ENCODE measurements at places on chromosomes 6 and 20. TPM values are rescaled to one million over a fixed set of nuclear protein-coding genes. Genes with fewer than 3 reads are reported as not detected.

- H3K27me3 ChIP-seq: no peaks in the 10 kb centered on the region
- H3K27ac ChIP-seq: no peak overlapping the region
- no peak overlapping the region for H3K4me3 ChIP-seq
- no peaks in the 10 kb centered on the region for H3K4me1 ChIP-seq
These were observed 512.7 kb downstream of the DHX35 start for GRCh38 chr20:39474879-39475278.

- no peak overlapping the region for H3K4me3 ChIP-seq
- H3K4me1 ChIP-seq: no peaks in the 10 kb centered on the region
These were observed 126.8 kb downstream of the LRFN2 start for GRCh38 chr6:40460380-40460779.

CD93 gene
- total RNA-seq: 163 TPM

XPO5 gene
- total RNA-seq: 33.2 TPM

- no peaks in the 10 kb centered on the region for H3K27me3 ChIP-seq
- H3K27ac ChIP-seq: no peak overlapping the region
- H3K4me1 ChIP-seq: no peaks in the 10 kb centered on the region
- H3K36me3 ChIP-seq: no peaks in the 10 kb centered on the region
- no peak overlapping the region for H3K4me3 ChIP-seq
These were observed 17.7 kb upstream of the MCM9 start for GRCh38 chr6:118952683-118953082.

COL9A3 gene
- total RNA-seq: 3.1 TPM

OR12D3 gene
- total RNA-seq: not detected

DNA sequence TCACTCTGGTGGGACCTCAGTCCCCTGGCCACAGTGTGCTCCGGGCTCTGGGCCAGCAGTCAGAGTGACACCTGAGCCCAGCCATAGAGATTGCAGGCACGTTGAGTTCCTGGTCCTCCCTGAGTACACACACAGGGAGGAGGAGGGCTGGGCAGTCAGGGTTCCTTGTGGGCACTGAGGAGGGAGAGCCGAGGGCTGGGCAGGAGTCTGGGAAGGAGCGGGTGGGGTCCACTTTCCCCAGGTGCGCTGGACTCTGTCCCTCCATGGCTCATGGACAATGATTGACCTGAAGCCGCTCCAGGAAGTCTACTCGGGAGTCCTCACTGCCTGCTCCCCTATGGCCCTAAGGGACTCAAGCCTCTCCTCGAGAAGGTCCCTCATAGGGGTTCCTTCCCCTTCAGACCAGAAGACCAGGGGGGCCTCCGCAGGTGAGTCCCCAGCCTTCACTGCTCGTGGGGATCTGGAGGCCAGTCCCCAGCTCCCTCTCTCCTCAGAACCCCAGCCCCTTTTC lies 1.1 kb downstream of the SLC44A4 start:
- DNase-seq: no peak
- no peaks in the 10 kb centered on the region for H3K4me1 ChIP-seq
- peaks cover 18% of the 10 kb centered on the region for H3K36me3 ChIP-seq
- no peak overlapping the region for H3K27ac ChIP-seq

DNA sequence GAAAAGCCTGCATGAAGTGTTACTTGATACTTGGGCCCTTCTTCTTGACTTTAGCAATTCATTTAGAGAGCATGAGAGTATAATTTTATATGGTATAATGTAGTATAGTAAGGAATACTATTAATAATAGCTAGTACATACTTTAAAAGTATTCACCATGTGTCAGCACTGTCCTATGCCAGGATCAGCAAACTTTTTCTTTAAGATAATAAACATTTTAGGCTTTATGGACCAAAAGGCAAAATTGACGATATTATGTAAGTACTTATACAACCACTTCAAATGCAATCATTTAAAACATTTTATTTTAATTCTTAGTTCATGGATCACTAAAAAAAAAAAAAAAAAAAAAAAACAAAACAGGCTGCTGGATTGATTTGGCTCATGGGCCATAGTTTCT lies 163.9 kb downstream of the IBTK start:
- H3K36me3 ChIP-seq: no peaks in the 10 kb centered on the region
- H3K4me3 ChIP-seq: no peak overlapping the region
- no peaks in the 10 kb centered on the region for H3K27me3 ChIP-seq
- no peak overlapping the region for H3K27ac ChIP-seq

GRCh38 chr6:168318090-168318489 lies 1.5 kb downstream of the DACT2 start:
- H3K4me3 ChIP-seq: no peak overlapping the region
- no peak overlapping the region for H3K27ac ChIP-seq
- H3K27me3 ChIP-seq: peaks cover 4% of the 10 kb centered on the region
- DNase-seq: no peak
